ENCODE measurements at places on chromosomes 6 and 20. TPM values are rescaled to one million over a fixed set of nuclear protein-coding genes. Genes with fewer than 3 reads are reported as not detected.

HNF4A gene
- total RNA-seq = 0.67 TPM

TRIM31 gene
- 0.31 TPM for total RNA-seq

WDR46 gene
- 48.0 TPM for total RNA-seq

DNA sequence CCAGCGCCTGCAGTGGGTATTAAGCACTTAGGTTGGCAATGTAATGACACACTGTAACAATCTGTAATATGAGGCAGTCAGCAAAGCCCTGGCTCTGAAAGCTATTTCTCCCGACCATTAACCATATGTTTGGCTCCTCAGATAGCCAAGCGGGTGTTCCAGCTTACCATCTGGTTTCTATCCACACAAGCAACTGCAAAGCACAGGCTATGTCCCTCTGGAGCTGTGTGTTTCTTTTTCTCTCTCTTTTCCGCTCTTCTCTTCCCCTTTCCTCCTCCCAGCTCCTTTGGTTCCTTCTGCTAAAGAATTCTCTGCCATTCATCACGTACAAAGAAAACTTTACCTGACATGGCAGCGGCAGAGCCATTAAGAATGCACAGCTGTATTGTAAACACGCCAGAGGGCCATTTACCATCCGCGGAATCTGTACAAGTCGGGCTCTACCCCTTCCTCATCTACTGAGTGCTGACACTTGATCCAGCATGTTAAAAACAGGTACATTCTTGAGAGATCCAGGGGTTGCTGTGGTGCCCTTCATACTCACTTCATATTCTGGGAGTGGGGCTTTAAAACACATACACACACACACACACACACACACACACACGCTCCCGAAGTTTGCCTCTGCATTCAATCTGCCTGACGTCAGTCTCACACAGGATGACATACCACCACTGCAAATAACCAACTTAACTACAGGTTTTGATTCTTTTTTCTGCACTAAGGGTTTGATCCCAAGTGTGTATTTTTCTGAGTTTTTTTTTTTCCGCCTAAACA is 77.2 kb downstream of the BACH2 start:
- peaks cover 45% of the 10 kb centered on the region for H3K4me1 ChIP-seq
- DNase-seq = peak; percentile 98
- no peaks in the 10 kb centered on the region for H3K36me3 ChIP-seq
- H3K4me3 ChIP-seq = no peak overlapping the region
- peak overlapping the region; percentile 86 for H3K27ac ChIP-seq

- no peak overlapping the region for H3K27ac ChIP-seq
- H3K36me3 ChIP-seq = no peaks in the 10 kb centered on the region
- peaks cover 20% of the 10 kb centered on the region for H3K4me1 ChIP-seq
- no peak for DNase-seq
- no peaks in the 10 kb centered on the region for H3K27me3 ChIP-seq
- H3K4me3 ChIP-seq = no peak overlapping the region
Observed at GRCh38 chr6:111817451-111818120, 55.7 kb downstream of the FYN start.

DNA sequence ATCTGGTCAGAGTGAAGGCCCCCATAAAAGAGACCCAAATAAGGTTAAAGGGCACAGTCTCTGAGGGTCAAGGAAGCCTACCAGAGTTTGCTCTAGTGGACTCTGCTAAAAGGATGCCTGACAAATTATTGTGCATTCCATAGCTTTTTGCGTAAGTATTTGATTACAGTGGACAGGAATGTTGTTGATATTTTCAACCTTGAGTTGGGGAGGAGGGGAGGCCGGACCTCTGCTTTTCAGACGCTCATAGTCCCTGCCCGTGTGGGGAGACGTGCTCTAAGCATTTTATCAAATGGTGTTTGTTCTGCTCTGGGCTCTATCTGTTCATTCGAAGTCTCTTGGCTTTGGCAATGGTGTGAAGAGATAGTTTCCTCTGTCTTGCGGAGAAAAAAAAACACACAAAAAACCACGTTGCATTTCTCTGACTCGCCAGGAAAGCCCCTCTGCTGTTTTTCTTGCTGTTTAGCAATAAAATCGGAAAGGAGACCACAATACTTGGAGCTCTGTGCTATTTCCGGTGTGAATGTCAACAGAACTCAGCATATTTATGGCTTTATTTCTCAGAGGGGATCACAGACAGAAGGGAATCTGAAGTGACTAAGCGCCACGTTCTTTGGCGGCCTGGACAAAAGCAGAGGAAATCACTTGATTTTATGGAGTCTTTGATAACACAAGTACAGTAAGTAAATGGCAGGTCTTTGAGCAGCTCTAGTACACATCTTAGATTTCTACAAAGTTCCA is 159.8 kb downstream of the ZFP64 start:
- peak; percentile 75 for DNase-seq
- H3K27me3 ChIP-seq = no peaks in the 10 kb centered on the region
- peaks cover 17% of the 10 kb centered on the region for H3K4me1 ChIP-seq
- H3K36me3 ChIP-seq = no peaks in the 10 kb centered on the region
- H3K27ac ChIP-seq = no peak overlapping the region

DNA sequence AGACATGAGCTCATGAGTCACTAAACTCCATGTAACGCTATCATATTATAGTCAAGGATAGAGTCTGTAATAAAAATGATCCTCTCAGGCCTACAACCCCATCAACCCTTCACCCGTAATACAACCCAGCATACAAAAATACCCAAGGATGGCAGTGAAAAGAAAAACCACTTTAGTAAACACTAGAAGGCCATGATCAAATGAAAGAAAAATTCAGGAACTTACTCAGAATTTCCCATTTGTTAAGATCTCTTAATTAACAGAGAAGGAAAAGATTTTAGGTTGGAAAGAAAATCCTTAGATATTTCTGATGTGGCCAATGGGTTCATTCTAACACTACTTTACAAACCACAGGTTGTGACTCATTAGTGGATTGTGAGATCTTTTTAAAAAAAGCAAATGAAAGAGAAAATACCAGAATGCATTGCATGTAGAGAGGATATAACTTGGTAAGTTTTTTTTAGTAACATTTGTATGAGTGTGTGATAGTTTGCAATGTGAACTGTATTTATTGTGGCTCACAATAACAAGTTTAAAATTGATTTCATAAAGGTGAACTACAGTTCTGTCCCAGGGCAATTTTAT is 8.0 kb upstream of the UBE2J1 start:
- no peaks in the 10 kb centered on the region for H3K36me3 ChIP-seq
- H3K4me3 ChIP-seq = no peak overlapping the region
- H3K4me1 ChIP-seq = no peaks in the 10 kb centered on the region
- no peak overlapping the region for H3K27ac ChIP-seq

DNA sequence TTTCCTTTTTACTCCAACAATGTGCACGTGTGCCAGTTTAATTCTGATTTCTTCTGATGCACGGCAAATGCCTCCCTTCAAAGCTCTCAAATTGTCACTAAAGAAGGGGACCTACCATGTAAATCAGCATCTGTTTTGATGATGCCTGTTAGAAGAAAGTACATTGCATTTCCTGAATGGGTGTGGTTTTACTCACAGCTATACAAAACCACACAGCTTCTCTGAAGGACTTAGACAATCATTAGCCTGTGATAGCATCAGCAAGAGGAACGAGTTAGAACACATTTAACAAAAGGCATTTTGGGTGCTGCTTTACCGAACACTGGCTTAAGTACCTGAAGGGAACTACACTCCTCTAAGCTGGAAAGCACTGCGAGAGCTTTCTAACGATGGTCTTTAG is 109.4 kb downstream of the ATXN1 start:
- H3K36me3 ChIP-seq = peaks cover 18% of the 10 kb centered on the region
- DNase-seq = no peak
- H3K27me3 ChIP-seq = no peaks in the 10 kb centered on the region
- no peak overlapping the region for H3K27ac ChIP-seq
- peaks cover 4% of the 10 kb centered on the region for H3K4me1 ChIP-seq

- no peaks in the 10 kb centered on the region for H3K36me3 ChIP-seq
- no peak overlapping the region for H3K4me3 ChIP-seq
- DNase-seq = no peak
- H3K4me1 ChIP-seq = no peaks in the 10 kb centered on the region
- H3K27me3 ChIP-seq = no peaks in the 10 kb centered on the region
Observed at GRCh38 chr20:5402903-5403531, 86.3 kb upstream of the PROKR2 start.

DNA sequence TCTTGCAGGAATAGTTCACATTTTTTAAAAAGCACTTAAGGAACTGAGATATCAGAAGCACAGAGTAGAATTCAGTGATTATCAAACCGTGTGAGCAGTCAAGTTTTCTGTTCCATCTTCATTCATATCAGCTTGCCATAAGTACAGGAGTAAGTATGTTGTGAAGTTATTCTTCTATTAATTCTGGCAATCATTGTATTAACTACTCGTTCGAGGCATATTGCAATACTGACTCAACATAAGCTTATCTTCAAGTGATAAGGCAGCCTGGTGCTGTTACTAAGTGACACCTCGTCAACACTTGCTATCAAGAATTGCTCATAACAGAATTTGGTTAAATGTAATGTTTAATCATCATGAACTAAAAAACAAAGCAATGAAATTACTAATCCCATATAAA is 75.7 kb upstream of the SNX9 start:
- no peak overlapping the region for H3K4me3 ChIP-seq
- no peaks in the 10 kb centered on the region for H3K4me1 ChIP-seq
- no peaks in the 10 kb centered on the region for H3K36me3 ChIP-seq
- H3K27me3 ChIP-seq = no peaks in the 10 kb centered on the region

DNA sequence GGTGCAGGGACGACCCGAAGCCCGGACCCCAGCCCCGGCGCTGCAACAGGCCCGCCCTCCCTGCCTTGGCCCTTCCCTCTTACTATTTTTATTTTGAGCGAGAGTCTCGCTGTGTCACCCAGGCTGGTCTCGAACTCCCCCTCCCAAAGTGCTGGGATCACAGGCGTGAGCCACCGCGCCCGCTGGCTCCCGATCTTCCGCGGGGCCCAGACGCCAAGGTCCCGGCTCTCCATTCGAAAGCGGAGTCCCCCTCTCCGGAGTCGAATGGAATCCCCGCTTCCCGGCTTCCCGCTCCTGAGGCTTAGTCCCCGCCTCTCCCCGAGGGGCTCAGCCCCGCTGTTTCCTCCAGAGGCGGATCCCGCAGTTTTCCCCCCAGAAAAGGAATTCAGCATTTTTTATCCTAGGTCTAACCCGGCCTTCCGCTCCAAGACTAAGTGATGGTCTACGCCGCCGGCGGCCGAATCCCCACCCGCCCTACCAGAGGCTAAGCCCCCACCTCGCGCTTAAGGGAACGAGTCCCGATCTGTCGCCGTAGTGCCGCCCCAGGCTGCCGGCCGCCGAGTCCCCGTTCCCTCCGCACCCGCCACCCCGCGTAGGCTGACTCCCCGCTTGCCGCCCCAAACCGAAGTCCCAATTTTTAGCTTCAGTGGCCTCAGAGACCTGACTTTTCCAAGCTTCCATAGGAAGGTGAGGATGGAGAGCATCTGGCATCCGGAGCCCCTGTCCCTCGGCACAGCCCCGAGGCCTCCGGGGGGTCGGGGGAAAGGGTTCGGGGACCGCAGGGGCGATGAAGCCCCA is 11.5 kb upstream of the TMC2 start:
- peak overlapping the region; percentile 88 for H3K27ac ChIP-seq
- no peaks in the 10 kb centered on the region for H3K4me1 ChIP-seq
- DNase-seq = peak; percentile 78
- H3K27me3 ChIP-seq = no peaks in the 10 kb centered on the region

GRCh38 chr6:121274666-121275295 is 59.5 kb downstream of the TBC1D32 start:
- peak; percentile 2 for DNase-seq
- no peaks in the 10 kb centered on the region for H3K27me3 ChIP-seq
- no peaks in the 10 kb centered on the region for H3K36me3 ChIP-seq
- no peak overlapping the region for H3K4me3 ChIP-seq
